Stimulated activated CD4-positive, alpha-beta T cell treated with anti-CD3 and anti-CD28 coated beads, Interleukin-15, amount 100 ng/mL, for 24 hours (primary cell): ENCODE measurements at places on chromosomes 7 and 10.

- no peak for DNase-seq
Observed at GRCh38 chr10:110723224-110723891, 79.2 kb downstream of the RBM20 start.

GRCh38 chr7:151838861-151839381 lies 38.0 kb downstream of the PRKAG2 start:
- peak; percentile 46 for DNase-seq

DNA sequence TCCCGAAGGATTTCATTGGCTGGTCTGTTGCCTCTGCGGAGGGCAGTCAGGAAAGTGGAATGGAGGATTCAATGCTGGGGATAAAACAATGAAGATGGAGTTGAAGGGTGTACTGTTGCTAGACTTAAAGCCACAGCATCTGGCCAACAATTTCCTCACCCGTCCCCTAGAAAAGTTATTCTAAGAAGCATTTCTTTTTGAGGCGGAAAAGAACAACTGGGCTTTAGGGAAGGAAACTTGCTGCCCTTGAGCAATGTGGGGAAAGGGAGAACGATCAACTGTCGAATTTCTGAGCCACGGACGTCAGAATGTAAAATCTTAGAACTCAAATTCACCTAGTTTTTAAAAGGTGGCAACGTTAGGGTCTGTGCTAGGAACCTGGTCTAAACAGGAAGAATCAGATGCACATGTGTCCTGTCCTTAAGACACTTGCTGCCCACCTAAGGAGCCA lies 664 bp downstream of the FMC1 start:
- DNase-seq: no peak

- DNase-seq: no peak
Observed at GRCh38 chr7:124908259-124908658, 21.4 kb downstream of the POT1 start.

DNA sequence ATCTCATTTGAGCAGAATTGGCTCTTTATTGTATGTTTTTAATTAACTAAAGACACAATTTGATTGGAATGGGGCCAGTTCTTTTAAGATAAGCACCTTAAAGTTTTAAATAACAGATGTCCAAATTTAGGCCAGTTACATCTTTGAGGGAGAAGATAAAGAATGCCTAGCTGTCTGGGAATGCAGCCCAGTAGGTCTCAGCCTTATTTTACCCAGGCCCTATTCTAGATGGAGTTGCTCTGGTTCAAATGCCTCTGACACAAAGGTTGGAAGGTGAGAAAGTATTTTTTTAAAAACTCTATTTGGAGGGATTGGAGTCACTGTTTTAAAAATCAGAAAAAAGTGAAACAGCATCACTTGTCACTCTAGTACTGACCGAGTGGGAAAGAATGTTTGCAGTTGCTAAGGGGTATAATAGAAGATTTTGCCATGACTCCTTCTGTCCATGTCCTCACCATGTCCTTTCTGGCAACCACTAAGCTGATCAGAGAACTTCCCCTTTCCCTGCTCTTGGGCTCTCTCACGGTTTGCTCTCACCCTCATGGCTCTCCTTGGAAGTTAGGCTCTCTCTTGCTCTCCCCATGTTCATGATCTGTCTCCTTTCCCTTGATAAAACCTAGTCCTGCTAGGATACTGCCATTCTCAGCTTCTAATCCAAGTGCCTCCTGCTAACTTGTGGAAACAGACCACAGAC lies 238.2 kb upstream of the AGK start:
- no peak for DNase-seq

- DNase-seq: no peak
Observed at GRCh38 chr10:35224045-35224740, 97.5 kb downstream of the CREM start.

DNA sequence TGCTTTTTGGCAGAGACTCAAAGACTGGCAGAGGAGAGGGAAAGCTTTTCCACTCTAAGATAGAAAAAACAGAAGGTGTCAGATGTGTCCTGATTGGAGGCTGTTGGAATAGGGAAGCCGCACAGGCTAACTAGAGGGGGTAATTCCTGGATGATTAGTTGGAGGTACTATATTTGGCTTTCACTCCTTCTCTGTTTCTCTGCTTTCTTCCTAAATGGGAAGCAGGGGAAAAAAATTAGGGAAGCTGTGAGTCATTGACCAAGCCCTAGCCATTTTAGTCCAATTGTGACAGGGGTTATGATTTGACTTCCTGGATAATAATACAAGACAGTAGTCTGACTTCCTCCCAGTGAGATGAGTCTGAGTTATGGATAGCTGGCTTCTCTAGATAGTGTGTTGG lies 475.2 kb upstream of the CELF2 start:
- no peak for DNase-seq

DNA sequence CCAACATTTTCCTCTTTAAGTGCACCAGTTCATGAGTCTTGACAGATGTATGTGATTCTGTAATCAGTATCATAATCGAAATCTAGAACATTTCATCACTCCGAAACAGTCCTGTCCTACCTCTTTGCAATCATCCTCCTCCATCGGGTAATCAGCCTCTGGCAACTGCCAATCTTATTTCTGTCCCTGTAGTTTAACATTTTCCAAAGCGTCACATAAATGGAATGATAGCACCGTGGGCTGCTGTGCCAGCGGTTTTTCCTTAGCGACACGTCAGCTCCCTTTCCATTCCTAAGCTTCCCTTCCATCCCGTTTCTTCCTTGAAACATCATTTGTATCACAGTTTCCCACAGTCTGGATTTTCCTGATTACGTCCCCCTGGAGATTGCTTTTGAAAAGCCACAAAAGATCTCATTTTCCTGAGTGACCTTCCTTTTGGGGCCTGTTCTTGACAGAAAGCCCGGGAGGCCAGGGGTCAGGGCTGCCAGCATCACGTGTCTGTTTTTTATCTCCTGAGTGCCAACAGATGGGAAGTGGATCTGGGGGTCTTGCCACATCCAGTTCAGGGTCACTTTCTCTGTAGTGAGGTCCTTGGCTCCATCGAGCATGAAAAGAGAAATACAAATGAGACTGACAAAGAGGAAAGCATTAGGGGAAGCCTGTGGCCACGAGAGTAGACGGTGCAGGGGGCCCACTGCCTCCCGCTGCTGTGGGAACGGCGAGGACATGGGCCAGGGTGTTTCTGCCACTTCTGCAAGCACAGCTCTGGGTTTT lies 31.6 kb downstream of the TMEM120A start:
- DNase-seq: no peak

GRCh38 chr7:27953361-27953760 lies 213.4 kb downstream of the TAX1BP1 start:
- no peak for DNase-seq

GRCh38 chr10:132558516-132559413 lies 21.2 kb downstream of the INPP5A start:
- DNase-seq: no peak

DNA sequence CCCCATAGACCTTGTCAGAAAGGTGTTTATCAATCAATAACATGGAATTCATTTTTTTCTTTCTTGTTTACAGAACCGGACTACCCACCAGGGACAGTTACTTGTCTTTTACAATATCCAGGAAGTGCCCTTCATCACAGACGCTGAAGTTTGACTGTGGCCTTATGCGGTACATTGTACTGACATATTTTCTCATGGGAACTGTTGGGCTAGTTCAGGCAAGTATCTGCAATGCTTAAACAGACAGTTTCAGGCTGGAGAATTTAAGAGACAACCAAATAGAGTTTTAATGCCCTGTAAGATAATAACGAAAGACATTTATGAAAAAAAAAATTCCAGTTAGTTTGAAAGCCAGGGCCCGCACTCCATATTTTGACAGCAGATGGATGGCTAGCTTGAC lies 246.4 kb downstream of the GATA3 start:
- no peak for DNase-seq

DNA sequence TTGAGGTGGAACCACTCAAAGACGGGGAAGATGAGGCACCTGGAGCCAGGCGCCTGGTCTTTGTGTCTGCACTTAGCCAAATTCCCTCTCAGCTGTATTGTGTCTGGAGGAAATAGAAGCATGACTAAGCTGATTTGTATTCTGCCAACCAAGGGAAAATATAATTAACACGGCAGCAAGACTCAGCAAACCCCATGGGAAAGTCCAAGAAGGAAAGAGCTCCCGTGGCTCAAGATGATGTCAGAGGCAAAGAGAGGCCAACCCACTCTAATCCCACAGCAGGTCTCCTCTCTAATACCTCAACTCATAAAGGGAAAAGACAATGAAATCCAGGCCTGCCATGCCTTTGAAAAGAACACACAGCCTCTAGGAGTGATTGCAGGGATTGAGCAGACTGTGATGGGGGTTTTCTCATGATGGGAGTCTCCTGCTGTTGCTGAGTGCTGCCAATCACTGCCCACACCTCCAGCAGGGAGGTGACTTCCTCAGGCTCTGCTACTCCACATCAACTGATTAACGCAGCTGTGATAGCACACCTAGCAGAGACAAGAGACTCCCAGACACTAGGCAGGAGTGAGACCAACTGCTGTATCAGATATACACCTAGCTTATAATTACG lies 255.5 kb upstream of the C7orf33 start:
- DNase-seq: no peak

DNA sequence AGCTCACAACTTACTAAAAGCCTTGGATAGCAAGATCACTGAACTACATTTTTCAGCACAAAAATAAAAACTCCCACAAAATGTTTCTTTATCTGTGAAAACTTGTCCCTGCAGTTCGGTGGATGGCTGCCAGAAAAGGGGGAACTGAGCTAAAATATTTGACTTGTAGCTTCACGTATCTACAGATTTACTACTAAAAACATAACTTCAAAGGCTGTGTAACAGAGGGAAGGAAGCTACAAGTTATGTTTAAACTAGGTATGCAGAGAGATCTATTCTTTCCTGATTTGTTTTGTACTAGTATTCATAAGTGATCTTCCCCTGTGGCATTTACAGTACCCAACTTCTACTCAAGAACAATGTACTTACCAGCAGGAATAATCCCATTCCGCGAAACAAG lies 25.1 kb downstream of the SGCE start:
- no peak for DNase-seq

DNA sequence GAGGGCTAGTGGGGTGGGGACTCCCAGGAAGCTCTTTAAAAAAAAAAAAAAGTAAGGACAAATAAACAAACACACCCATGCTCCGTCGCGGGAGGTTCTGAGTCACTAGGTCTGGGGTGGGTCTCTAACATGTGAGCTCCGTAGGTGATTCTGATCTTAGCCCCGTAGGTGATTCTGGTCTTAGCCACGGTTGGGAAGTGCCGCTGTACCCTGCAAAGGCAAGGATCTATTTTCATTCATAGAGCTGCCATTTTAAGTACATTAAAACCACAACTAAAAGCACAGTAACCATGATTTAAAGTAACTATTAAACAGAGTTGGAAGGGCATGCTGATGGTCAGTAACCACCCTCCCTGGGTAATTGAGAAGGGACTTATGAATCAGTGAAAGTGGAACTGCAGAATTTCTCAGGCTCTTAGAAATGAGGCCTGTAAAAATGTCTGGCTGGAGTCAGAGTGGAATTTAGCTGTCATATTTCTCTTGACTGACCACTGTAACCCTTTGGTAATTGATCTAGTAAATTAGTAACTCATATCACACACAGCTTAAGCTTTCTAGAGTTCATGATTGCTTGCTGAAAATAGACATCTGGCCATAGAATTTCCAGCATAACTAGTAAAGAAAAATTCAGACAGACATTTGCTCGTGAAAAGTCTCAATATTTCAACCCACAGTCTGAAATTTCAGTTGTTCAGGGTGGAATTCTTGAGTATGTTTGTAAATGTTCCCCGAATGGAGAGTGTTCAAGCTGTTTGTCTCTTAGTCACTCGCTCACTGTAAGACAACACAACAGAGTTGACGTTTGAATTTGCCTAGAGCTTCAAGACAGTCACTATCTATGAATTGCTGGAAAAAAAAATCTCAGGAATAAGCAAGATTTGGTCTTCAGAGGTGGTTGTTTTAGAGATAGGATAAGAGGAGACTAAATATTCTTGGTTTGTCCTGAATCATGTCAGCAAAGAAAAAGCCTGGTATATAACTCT lies 34.2 kb upstream of the TCF7L2 start:
- no peak for DNase-seq

GRCh38 chr7:56291-56913 lies 136.0 kb upstream of the FAM20C start:
- DNase-seq: no peak

DNA sequence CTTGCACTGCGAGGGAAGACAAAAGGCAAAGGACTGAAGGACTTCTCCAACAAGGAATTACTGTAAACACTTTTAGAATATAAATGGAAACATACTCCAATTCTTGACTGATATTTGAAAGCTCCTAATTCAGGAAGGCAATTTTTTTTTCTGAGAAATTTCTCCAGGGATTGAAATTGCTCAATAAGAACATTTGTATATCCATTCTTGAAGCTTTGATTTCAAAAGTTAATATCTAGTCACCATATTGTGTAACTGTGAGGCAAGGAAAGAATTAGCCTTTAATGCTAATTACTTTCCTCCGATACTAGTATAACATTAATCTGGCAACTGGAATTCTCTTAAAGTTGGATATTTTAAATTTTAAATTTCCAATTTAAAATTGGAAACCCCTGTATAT lies 188.4 kb upstream of the COL1A2 start:
- DNase-seq: no peak

- no peak for DNase-seq
Observed at GRCh38 chr7:1255080-1255816, 22.6 kb downstream of the UNCX start.

- peak; percentile 31 for DNase-seq
Observed at GRCh38 chr7:17234030-17234397, 64.4 kb upstream of the AHR start.

DNA sequence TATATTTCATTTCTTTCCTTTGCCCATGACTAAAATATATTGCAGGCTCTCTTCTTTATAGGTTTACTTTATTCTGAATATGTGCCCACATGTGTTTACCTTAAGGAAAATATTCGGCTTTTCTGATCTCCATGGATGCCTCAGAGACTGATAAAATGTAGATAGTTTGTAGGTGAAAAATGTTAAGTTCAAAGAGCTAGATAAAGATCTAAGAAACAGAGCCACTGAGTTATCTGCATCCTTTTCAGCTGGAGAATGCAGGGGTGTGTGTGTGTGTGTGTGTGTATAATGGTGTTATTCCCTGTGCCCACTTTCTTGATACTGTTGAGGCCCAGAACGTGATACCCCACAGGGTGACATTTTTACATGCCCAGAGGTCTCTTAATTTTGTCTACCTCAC lies 150.8 kb downstream of the LRRC4 start:
- no peak for DNase-seq

GRCh38 chr10:116756277-116756676 lies 13.9 kb upstream of the HSPA12A start:
- no peak for DNase-seq

- DNase-seq: peak; percentile 50
Observed at GRCh38 chr10:5949009-5949759, 28.2 kb downstream of the IL15RA start.

DNA sequence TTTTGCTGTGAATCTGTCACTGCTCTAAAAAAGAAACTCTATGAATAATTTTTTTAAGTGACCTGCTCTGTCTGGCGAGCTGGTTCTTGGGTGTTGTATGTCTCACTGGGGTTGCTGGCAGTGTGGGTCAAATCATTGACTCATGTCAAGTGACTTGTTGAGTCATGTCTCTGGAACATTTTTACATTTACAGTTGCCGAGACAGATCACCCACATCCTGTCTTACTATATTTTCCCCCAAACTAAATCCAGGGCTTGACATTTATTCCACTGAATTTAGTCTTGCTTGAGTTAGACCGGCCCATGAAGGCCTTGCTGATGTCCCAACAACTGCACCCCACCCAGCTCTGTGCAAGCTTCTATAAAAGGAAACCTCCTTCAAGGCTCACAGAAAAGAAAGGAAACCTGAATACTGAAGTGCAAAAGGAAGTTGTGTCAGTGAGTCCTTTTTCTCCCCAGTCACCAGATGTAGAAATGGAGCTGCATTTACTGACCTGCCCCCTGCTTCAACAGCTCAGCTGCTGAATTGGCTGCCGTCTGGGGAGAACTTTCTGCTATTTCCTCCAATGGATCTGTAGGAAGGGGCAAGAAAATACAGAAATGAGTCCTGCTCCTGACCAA lies 290.3 kb downstream of the TNS3 start:
- peak; percentile 39 for DNase-seq
